ENCODE measurements at places on chromosomes 2 and 18.
A peak's percentile ranks its signal among the peaks of the same experiment; 100 is the strongest.

- no peak for DNase-seq
These were observed 58.3 kb upstream of the UPP2 start for GRCh38 chr2:158043181-158043948.

DNA sequence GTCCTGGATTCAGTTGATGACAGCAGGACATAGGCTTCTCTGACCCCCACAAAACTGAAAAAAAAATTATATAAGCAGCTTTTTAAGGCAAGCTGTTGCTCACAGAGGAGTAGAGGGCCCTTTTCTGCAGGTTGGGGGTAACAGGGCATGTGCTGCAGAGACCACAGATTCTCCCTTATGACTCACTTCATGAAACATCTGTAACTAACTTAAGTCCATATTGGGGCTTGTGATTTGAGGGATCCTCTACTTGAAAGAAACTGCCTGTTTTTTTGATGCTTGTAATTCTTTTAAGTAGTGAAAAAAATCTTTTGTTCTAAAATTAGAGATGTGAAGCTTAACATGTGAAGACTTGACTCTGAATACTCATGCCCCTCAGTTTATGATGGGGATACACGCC, 33.4 kb downstream of the XRCC5 start:
- peak; percentile 9 for DNase-seq

DNA sequence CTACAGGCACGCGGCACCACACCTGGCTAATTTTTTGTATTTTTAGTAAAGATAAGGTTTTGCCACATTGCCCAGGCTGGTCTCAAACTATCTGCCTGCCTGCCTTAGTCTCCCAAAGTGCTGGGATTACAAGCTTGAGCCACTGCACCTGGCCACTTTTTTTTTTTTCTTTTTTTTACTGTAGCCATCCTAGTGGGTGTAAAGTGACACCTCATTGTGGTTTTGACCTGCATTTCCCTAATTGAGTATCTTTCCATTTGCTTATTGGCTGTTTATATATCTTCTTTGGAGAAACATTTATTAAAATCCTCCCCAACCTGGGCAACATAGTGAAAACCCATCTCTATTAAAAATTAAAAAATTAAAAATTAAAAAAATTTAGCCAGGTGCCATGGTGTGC, 12.0 kb downstream of the PCBP1 start:
- no peak for DNase-seq

GRCh38 chr2:211055438-211055837, 499.0 kb downstream of the CPS1 start:
- no peak for DNase-seq

DNA sequence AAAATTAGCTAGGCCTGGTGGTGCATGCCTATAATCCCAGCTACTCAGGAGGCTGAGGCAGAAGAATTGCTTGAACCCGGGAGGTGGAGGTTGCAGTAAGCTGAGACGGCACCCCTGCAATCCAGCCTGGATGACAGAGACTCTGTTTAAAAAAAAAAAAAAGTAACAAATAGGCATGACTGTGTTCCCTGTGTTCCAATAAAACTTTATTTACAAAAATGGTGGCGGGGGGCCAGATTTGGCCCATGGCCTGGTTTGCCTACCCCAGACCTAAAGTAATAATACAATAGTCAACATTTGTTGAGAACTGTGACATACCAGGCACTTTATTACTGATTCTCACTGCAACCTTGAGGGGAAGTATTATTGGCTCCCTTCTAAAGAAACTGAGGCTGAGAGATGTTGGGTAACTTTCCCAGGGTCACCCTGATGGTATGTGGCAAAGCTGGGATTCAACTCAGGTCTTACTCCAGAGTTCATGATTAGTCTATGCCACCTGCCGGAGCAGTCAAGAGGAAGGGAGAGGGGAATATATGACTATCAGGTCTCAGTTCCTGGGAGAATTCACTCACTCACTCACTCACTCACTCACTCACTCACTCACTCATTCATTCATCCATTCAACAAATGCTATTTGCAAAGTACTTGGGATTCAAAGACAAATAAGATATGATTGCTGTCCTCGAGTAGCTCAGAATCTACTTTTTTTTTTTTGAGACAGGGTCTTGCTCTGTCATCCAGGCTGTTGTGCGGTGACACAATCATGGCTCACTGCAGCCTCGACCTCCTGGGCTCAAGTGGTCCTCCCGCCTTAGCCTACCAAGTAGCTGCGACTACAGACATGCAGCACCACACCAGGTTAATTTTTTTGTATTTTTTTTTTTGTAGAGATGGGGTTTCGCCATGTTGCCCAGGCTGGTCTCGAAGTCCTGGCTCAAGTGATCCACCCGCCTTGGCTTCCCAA, 14.3 kb upstream of the KCMF1 start:
- DNase-seq = no peak

DNA sequence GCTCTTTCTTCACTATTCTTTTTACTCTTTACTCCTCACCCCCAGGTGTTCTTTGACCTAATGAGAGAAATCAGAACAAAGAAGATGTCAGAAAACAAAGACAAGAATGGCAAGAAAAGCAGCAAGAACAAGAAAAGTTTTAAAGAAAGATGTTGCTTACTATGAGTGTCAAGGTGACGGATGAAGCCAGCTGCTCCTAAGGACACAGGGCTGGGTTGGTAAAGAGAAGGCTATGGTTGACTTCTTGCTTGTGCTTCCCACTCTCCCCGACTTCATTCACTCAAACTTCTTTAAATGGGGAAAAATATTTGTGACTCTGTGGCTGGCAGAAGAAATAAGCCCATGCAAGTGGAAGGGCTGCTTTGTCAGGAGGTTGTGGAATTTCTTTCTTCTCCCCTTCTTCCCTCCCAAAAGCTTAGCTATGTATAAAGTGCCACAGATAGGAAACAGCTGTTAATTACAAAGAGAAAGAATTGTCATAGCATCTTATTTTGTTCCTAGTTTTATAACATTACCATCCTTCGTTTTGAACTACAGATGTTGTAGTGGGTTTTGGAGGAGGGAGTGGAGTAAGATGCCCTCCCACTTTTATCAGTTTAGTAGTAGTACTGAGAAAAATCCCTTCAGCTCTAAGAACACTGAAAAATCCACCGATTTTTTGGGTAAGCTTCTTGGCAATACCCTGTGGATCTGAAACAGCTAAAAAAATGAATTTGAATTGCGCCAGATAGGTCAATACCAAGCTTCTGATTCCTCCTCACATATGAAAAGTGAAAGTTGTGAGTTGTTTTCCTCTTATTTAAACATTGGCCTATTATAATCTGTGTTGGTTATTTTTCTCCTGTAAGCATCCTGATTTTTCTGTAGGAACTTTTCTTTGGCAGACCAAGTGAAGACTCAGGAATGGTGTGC, 40.7 kb downstream of the RALB start:
- no peak for DNase-seq

GRCh38 chr18:75198036-75198435, 10.9 kb downstream of the PTGR3 start:
- no peak for DNase-seq

DNA sequence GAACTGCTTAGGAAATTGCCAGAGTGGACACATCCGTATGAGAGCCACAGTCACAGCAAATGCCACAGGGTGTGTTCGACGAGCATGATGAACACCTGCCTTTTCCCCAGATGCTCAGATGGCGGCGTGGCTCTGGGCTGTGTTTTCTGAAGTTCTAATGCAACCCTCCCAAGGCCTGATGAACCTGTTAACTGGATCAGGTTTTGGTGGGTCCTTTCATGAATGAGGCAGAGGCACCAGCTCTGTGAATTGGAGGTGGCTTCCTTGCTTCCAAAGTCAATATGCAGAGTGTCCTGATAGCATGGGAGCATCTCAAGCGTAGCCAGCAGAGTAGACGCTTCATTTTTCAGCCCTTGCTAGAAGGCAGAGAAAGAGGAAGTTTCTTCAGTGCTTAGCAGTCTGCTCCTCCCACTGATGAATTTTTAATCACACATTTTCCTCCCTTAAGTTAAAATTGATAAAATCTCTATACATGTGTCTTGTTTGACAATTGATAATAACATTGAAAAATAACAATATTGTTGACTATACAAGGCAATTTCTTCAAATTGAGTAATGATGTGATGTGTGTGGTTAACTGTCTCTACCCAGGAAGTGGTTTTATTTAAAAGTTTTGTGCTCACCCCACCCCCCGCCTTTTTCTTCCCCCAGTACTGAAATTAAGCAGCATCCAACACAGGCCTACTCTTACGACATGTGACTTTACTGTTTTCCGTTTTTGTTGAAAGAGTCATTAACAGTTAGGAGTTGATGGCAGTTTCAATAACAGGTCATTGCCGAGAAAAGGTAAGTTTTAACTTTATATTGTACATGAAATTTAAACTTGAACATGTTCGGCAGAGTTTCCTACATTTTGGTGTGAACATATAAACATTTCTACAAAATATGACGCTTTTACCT, at the start of gene ARHGAP15:
TSS of gene ARHGAP15 (plus strand) at position 739 of the 900 bp plus-strand sequence.
- no peak for DNase-seq

DNA sequence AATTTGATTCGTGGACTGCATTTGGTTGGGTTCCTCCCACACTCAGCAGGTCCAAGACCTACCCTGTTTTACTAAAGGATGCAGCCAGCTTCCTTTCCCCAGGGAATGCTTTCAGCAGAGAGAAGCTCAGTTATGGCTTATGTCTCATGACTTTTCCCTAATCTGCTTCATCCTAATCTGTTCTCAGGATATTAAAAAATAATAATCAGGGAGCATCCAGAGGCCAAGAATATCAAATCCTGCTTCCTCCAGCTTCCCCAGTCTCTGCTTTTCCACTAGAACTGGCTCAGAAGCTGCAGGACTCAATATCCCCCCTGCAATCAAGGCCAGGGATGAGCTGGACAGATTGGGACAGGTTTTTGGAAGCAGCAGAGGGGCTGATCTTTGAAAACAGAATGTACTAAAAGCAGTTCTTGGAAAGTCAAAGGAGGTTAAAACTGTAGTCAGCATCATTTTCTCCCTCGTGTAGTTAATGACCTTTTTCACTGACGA, 326.9 kb upstream of the TNP1 start:
- no peak for DNase-seq

GRCh38 chr2:57575700-57576268, 470.8 kb upstream of the VRK2 start:
- DNase-seq = no peak

GRCh38 chr18:70489571-70489970, 200.7 kb downstream of the SOCS6 start:
- no peak for DNase-seq

DNA sequence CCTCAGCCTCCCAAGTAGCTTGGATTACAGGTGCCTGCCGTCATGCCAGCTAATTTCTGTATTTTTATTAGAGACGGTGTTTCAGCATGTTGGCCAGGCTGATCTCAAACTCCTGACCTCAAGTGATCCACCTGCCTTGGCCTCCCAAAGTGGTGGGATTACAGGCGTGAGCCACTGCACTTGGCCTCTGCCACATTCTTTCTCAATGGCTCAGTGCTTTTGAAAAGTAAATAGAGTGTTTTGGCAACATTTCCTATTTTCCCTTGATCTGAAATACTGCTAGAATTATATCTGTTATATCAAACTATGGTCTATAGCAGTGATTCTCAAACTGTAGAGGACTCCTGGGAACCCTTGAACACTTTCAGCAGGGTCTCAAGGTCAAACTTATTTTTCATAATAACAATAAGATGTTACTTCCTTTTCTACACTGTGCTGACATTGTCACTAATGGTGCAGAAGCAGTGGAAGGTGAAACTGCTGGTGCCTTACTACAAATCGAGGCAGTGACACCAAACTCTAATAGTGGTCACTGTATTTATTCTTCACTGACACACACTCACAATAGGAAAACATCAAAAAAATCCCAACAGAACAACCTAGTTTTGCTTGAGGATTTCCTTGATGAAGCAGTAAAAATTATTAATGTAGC, 10.6 kb downstream of the DAW1 start:
- DNase-seq = peak; percentile 30

GRCh38 chr18:35331367-35332087, 12.7 kb downstream of the ZNF24 start:
- DNase-seq = no peak

DNA sequence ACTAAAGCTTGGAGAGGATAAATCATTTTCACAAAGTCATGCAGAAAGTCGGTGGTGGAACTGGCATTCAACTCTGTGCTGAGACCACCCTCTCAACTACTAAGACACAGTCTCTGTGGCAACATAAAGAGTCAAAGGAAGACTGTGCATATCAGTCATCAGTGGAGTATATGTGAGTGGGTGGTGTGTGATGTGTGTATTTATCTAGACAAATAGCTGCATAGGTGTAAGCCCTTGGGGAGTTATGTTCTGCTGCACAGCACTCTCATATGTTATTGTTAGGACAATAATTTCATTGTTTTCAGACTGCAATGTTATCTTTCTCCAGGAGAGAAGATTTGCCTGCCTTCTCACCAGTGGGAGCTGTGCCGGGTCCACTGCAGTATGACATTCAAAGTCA, 186.3 kb upstream of the HNRNPA3 start:
- no peak for DNase-seq

- no peak for DNase-seq
These were observed 75.3 kb upstream of the SERPINE2 start for GRCh38 chr2:224114428-224114827.

- DNase-seq = peak; percentile 88
These were observed 96.2 kb downstream of the PDE1A start for GRCh38 chr2:182330451-182331305.

GRCh38 chr2:9238591-9239326, 32.1 kb downstream of the ASAP2 start:
- no peak for DNase-seq

DNA sequence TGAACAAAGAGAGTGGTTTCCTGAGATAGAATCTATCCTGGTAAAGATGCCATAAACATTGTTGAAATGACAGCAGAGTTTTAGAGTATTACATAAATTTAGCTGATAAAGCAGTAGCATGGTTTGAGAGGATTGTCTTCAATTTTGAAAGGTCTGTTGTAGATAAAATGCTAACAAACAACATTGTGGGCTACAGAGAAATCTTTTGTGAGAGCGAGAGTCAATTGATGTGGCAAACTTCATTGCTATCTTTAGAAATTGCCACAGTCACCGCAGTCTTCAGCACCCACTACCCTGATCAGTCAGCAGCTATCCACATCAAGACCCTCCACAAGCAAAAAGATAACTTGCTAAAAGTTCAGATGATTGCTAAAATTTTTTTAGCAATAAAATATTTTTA, 17.5 kb downstream of the VRK2 start:
- no peak for DNase-seq

GRCh38 chr18:55247032-55247431, 287.8 kb upstream of the CCDC68 start:
- DNase-seq = peak; percentile 48

DNA sequence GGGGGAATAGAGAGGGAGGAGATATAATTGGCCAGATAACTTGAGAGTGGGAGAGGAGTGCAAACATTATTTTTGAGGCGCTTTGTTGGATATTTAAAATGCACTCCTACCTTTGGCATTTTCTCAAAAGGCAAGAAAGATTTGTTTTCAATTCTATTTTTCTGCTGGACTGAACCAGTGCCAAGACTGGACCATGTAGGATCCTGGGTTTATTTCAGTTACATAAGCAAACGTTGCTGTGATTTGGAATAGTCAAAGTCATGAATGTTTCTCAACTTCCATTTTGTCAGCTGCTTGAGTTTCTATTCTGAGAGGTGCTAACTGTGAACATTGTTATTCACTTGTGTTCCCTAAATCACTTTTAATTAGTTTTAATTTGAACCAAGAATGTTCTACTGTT, 8.9 kb upstream of the CHRNA1 start:
- no peak for DNase-seq

GRCh38 chr18:34760444-34760843, 50.3 kb downstream of the DTNA start:
- DNase-seq = no peak

- no peak for DNase-seq
These were observed 94.9 kb downstream of the FHOD3 start for GRCh38 chr18:36392164-36392978.

- no peak for DNase-seq
These were observed 75.1 kb downstream of the SPP2 start for GRCh38 chr2:234125451-234126145.

- DNase-seq = peak; percentile 33
These were observed 158.7 kb downstream of the HAUS1 start for GRCh38 chr18:46262856-46263255.

Data from kidney tubule cell (primary cell).